ENCODE measurements at places on chromosomes 3 and 15.

GRCh38 chr15:38252481-38253350, at the start of gene SPRED1:
Gene SPRED1 (plus strand): TSS chr15:38252836. CDS start chr15:38253186, 350 bp downstream.
- DNase-seq, result no peak

- DNase-seq, result no peak
Measured at GRCh38 chr3:175612487-175613196, 753.5 kb downstream of the NAALADL2 start.

DNA sequence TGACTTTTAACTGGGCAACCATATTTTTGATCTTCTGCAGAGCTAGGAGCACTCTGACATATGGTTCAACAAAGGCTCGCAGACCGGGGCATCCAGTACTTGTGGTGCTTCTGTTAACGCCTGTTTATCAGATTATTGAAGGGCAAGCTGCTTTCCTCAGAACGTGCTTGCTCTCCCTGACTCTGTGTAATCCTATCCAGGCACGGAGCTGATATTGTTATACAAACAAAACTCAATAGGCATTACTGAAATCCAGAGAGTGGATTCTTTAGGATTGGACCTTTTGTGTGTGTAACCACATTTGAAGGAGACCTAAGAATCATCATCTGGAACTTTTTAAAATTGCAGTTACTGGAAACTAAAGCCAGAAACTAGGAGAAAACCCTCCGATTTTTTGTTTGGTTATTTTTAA, 246.5 kb downstream of the PTPRG start:
- no peak for DNase-seq

DNA sequence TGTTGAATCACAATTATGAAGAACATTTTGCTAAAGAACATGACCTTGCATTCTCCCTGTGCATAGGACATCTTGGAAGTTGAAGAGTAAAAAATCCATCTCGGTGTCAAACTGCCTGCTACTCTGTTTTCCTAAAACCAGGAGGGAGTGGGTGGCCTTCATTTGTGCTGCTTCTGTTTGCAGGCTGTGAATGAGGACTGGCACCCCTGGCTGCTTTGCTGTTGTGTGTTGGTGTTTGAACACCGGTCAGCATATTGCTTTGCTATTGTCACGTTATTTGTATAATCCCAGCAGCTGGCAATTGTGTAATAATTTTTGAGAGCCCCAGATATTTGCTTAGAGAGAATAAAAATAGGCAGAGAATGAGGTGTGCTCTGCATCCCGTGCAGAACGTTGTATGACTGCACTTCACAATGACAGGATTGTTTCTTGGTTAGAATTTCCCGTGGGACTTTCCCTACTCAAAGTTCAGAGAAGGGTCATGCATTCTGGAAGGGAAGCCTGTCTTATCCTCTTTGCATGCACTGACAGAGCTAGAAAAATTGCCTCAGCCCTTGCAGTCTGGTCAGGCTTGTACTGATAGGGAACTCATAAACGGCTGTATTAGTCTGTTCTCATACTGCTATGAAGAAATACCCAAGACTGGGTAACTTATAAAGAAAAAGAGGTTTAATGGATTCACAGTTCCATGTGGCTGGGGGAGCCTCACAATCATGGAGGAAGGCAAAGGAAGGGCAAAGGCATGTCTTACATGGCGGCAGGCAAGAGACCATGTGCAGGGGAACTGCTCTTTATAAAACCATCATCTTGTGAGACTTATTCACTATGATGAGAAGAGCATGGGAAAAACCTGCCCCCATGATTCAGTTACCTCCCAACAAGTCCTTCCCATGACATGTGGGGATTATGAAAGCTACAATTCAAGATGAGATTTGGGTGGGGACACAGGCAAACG, 16.3 kb downstream of the SV2B start:
- DNase-seq, result peak; percentile 83

DNA sequence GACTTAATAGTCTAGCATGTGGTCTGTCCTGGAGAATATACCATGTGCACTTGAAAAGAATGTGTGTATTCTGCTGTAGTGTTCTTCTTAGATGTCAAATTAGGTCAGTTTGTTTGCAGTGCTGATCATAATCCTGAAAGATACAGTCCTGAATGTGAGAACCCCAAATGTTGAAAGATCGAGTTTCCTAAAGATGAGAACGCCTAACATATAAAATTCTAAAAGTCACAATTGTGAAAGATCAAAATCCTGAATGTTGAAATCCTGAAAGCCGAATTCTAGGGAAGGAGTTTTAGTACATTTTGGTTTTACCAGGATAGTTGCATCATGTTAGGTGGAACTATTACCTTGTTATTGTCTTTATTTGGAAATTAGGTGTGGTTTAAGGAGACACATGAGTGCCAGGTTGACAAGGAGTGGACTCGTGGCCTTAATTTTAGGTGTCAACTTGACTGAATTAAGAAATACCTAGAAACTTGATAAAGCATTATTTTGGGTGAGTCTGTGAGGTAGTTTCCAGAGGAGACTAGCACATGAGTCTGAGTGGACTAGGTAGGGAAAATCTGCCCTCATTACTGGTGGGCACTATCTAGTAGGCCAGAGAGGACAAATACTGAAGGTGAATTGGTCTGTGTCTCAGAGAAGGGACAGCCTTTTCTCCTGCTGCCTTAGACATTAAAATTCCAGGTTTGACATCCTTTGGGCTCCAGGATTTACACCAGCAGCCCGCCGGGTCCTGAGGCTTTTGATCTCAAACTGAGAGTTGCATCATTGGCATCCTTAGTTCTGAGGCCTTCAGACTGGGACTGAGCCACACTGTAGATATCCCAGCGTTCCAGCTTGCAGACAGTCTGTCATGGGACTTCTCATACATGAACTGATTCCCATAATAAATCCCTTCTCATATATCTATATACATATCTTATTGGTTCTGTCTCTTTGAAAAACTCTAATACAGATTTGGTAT, 77.1 kb downstream of the LRRC28 start:
- DNase-seq, result no peak

DNA sequence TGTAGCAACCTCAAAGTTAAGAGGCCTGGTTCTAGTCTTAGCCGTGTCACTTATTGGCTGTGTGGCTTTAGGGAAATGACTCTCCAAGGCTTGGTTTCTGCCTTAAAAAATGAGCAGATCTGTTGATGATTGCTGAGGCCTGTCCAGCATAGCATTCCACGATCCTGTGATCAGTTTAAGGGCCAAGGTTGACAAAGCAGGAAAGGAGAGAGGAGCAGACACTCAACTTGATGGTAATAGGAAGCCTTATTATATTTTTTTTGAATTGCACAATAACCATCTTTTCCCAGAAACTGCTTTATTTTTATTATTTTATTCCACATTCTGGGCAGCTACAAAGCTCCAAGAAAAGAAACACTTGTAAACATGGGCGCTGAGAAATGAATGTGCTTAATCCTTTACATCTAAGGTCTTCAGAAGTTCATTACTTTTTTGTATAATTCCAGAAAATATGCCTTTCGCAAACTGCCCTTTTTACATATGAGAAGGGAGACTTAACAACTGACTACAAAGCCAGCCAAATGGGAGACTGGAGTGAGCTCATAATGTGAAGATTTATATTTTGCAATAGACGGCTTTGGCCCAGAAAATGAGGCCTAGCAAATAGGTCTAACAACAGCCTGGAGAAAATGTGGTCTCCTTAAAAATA, 241.0 kb downstream of the ATP8B4 start:
- no peak for DNase-seq

DNA sequence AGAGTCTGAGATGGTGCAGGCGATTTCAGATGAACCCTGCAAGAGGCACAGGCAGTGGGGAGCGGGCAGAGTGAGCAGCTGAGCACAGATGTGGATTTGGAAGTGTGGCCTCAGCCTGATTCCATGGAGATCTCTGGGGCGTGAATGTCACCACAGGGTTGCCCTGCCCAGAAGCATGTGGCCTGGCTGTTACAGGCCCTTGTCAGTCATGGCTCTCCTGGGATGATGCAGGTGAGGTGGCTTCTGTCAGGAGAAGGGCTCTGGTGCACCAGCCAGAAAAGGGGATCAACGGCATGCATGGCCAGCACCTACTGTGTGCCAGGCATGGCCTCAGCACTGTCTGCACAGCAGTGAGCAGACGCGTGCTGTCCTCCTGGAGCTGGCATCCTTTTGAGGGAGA, 11.9 kb downstream of the HDAC11 start:
- no peak for DNase-seq

DNA sequence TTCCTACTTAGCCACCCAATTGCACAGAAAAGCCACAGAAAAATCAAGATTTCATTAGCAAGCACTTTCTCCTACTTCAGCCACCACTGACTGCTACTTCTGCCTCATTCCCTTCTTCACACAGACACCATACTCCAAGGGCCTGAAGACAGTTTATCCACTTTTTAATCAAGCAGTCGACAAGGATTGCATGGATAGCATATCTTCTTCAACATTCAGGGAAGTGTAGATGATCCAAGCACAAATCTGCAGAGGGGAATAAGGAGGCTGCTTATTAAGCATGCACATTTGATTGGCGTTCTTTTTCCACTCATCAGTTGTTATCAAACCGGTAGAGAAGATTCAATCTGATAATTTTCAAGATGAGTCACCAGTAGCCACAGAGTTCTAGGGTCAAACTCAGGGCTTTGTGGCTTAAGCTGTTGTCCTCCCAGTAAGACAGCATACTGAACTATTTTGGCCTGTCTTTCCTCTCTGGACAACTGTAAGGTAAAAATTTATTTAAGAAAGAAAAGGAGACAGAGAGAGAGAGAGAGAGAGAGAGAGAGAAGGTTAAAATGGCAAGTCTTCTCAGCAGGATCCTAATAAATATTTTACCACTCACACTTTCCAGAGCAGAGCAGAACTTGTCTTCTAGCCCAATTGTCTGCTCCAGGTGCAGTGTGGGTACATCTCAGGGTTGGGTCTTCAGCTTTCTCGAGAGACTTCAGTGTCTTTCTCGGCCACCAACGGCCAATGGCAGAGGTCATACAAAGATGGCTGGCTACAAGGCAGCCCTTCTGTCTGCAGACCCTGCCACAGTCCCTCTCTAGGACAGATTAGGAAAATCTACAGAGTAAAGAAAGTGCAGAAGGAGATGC, 80.6 kb upstream of the BHLHE40 start:
- no peak for DNase-seq

DNA sequence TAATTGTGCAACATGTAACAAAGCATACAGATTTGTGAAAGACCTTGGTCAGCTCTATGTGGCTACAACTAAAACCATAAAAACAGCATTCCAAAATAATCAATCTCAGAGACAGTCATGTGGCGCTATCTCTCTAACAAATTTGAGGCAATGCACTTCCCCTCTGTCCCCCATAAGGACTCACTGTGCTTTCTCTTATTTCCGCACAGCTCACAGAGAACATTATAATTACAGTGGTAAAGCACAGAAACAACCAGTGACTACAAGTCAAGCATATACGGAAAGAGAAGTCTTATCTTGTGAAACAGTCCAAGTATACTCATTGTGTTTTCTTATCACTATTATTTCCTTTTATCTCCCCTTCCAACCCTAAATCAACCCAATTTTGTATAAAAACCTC, 64.3 kb downstream of the RYK start:
- DNase-seq, result no peak

DNA sequence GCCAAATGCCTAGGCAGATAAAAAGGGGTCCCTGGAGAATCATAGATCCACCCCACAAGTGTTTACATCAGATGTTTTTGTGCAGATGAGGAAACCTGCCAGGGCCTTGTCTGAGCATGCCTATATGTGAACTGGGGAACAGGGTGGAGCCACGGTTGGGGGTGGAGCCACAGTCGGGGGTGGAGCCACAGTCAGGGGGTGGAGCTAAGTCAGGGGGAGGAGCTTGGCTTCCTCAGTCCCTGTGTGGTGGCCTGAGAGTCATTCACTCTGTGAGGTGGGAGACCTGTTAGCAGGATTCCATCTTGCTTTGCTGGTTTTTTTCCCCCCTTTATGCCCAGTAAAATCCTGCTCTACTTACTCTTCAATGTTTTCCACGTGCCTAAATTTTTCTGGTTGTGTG, 57.8 kb upstream of the TGFBR2 start:
- no peak for DNase-seq

- DNase-seq, result no peak
Measured at GRCh38 chr15:62521396-62521795, 356.3 kb upstream of the C2CD4B start.

DNA sequence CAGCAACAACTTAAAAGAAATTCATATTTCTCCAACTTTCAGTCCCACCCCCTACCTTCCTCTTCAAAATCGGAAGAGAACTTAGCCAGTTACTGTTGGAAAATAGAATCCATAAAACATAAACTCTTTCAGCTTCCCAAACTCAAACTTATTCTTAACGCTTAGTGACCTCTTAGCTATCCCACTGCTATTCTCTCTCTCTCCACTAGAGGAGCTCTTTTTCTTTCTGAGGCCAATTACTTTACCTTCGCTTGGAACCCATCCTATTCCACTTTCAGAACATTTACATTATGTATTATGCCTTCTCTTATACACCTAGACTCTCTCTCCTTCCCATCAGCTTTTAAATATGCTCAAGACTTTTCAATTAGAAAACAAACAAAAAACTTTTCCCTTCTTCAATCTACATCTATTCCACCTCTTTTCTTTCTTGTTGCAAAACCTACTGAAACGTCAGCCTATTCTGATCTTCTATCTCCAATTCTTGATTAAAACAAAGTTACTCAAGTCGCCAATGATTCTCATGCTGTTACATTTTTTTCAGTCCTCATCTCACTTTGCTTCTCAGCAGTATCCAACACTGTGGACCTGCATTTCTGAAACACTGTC, 13.4 kb upstream of the GHSR start:
- no peak for DNase-seq

- DNase-seq, result no peak
Measured at GRCh38 chr3:12325586-12326515, 37.0 kb downstream of the PPARG start.

GRCh38 chr3:43869491-43869890, 178.8 kb downstream of the ABHD5 start:
- no peak for DNase-seq

DNA sequence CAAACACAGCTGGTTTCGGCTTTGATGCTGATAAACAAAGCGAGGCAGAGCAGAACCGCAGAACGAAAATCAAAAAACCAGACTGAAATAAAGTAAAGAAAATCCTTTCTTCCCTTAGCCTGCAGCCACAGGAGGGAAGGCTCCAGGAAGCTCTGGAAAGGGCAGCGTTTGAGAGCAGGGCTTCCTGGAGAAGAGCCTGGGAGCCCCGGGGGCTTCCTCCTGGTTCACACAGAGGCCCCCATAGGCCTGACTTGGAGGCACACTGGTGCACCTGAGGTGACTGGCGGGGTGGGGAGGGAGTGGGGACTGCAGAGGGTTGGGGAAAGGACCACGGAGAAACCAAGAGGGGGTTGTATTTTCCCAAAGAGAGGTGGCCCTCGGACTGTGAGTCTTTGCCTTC, 98.8 kb upstream of the WNT5A start:
- no peak for DNase-seq

DNA sequence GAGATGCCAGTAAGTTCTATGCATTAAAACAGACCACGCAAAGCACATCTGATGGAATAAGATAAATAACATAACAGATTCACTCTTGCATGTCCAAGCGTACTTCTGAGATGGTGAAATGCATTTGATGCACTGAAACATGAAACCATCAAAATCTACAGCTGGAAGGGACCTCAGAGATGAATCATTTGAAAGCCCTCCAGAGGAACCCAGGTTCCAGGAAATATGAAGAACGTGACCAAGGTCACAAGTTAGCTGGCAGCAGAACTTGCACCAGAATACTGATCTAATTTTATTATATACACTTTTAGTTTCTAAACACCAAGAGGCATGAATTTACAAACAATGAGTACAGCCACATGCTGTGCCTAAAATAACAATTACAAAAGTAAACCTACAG, 957.1 kb downstream of the FHIT start:
- DNase-seq, result no peak

- no peak for DNase-seq
Measured at GRCh38 chr3:126753191-126754160, 49.4 kb downstream of the CHCHD6 start.

All from NCI-H1092 (cell line).